ENCODE measurements at places on chromosomes 7 and 10.

DNA sequence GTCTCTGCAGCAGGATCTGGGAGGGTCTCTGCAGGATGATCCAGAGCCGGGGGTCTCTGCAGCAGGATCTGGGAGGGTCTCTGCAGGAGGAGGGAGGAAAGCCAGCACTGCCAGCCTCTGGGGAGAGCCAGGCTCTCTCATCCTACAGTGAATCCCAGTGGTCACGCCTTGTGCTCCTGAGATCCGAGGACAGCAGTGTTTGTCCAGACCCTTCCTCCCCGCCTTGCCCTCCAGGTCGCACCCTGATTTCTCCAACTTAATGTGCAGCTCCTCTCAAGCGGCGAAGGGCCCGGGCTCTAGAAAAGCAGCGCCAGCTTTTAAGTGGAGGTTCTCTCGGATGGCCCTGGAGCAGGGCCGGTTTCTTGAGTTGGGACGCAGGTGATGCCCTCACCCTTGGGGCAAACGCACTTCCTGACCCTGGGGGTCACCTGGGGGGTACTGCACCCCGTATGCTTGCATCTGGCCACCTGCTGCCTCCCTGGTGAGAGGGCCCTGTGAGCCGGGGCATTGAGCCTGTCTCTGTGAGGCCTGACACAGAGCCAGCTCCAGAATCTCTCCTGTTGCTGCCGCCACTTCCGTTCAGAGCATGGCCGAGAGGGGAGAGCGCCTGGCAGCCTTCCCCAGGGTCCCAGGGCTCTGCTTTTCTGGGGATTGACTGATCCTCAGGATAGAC lies 111.6 kb downstream of the ACTR3B start:
- DNase-seq, result no peak

DNA sequence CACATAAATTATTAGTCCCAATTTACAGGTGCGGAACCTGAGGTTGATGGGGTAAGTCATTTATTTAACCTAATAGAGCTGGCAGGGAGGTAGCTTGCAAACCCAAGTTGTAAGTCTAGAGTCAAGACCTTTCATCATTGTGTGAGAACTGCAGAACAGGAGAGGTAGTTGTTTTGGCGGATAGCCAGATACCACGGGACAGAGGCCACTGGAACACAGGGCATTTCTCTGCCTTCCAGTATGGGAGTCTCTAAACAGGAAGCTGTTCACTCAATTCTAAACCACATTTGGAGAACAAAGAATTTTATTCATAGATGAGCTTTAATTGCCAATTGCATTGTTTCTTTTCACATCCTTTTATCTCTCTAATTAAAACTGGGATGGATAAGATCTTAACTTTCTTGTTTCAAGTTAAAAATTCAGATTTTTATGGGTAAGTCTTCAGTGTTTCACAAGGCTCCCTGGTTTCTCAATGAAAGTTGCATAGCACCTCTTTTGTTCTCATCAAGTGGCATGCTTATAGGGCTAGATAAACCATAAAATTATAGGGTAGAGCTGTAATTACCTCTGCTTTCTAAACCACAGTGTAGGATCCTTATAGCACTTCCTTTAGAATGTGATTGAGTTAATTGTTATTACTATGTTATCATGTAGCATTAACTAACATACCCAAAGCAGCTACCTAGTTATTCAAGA lies 489.0 kb downstream of the GATA3 start:
- DNase-seq, result no peak

DNA sequence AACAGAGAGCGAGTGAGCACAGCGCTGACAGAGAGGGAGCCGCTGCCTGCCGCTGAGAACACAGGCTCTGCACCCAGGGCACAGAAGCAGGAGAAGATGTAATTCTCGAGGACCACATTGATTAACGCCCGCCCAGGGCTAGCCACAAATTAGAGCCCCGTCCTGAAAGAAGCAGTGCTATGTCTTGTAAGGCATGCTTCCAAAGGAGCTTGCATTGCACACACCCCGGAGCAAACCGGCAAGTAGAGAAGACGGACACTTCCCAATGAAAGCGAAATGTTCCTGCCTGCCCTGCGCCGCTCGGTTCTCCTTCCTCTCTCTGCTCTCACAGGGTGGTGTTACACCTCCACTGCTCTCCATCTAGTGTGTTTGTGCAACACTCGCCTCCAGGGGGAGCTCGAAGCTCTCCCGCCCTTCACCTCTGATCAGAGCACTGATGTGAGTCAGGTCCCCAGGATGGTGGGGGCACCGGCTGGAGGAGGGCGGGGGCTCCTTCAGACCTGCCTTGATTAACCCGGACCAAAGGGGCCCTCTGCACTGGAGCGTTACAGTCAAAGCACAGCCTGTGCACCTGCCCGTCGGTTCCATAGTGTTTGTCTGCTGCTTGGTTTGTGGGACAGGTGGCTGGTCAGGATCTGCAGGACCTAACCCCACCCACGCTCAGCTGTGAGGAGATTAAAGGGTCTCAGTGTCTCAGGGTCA lies 316.5 kb downstream of the ADARB2 start:
- peak; percentile 22 for DNase-seq

DNA sequence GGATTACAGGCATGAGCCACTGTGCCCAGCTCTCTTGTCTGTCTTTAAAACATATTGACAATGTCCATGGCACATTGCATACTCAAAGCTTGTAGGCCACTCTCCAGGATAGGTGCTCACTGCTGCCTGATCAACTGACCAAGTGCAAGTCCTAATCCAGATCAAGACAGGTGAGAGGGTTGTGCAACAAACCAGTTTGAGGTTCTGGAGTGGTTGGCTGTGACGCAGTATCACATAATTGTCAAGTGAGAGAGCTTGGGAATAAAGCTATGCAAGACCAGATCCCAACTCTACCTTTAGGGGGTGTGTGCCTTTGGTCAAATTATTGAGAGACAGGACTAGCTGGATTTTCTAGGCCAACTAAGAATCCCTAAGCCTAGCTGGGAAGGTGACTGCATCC lies 43.0 kb upstream of the OPN4 start:
- DNase-seq, result no peak

DNA sequence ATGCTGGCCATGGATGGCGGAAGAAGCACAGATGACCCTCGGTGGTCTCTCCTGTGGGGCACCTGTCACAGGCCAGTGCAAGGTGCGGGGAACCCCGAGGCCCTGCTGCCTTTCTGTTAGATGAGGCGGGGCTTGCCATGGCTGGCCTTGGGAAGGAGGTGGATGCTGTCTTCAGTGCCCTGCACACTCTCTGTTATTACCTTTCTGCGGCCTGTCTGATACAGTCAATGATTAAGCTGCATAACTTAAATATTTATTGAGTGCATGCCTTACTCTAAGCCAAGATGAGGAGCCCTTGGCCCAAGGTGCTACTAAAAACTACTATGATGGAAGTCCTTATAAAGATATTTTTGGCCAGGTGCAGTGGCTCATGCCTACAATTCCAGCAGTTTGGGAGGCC lies 36.7 kb upstream of the MNX1 start:
- no peak for DNase-seq

- DNase-seq, result no peak
These were observed 53.7 kb upstream of the CFAP46 start for GRCh38 chr10:132995909-132996602.

- no peak for DNase-seq
These were observed 5.6 kb downstream of the SSC4D start for GRCh38 chr7:76403780-76404494.

GRCh38 chr7:81162771-81163525 lies 244.1 kb upstream of the SEMA3C start:
- peak; percentile 38 for DNase-seq

DNA sequence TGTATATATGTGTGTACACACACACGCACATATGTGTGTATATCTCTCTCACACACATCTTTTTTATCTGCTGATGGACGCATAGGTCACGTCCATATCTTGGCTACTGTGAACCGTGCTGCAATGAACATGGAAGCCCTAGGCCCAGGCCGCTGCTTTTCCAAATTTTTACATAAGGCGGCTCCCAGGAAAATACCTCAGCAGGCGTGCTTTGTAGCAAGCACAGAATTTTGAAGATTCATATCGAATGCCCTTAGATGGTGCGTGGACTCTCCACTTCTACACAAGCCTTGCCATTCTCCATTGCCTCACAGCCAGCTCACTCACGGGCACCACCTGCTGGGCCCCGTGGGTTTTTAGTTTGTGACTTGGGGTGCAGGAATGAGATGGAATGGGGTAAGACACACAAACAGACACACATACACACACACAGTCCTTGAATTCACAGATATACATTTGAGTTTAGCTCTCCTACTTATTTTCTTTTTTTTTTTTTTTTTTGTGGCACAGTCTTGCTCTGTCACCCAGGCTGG lies 57.9 kb upstream of the RNF32 start:
- DNase-seq, result no peak

- DNase-seq, result peak; percentile 16
These were observed 6.4 kb upstream of the CSTF2T start for GRCh38 chr10:51705774-51706173.

GRCh38 chr7:151246851-151247580 lies 1.5 kb downstream of the SMARCD3 start:
- no peak for DNase-seq

DNA sequence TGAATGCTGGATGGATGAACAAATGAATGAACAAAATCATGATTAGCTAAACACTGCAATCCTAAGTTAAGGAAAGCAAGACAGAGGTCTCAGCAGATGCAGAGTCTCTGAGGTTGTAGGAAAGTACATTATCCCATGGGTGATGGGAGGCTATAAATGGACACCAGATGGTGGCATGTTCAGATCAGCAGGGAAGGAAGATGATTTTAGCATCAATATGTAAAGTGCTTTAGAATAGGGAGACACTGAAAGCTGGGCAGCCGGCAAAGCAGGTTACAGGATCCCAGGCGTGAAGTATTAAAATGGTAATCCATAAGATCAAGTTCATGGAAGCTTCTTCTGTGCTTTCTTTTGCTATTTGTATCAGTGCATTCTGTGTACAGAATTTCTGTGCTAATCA lies 7.9 kb upstream of the RAPGEF5 start:
- DNase-seq, result no peak

- no peak for DNase-seq
These were observed 57.5 kb downstream of the CTBP2 start for GRCh38 chr10:125102821-125103220.

DNA sequence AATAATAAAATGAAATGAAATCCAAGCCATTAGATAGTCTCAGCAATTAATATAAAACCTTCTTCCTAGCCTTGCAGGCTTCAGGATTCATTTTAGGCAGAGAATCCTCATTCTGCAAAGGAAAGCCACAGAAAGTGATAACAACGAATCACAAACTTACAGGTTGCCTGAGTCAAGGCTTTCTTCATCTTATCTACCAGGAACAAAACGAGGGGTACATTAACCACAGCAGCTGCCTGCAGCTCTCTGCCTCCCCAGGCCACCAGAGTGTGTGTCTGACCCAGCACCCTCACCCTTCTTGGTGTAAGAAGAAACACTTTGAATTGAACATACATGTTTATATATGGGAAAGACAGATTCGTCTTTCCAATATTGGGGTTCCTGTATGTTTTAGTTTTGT lies 12.5 kb upstream of the TNS3 start:
- no peak for DNase-seq

DNA sequence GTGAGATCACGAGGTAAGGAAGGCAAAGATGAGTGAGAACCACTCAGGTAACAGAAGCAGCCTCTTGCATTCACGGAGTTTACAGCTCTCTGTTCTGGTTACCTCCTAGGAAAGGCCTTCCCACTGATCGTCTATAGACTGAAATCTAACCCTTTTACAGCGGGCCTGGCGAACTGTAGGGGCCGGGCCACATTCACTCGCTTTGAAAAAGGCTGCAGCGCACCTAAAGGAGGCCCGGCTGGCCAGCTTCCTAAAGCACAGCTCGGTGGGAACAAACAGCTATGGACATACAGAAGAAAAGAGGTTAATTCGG lies 565 bp downstream of the ATP5MK start:
- DNase-seq, result peak; percentile 67

All from GM23248 (cell line).